AG08395 (cell line): ENCODE measurements at places on chromosomes 3 and 15.

DNA sequence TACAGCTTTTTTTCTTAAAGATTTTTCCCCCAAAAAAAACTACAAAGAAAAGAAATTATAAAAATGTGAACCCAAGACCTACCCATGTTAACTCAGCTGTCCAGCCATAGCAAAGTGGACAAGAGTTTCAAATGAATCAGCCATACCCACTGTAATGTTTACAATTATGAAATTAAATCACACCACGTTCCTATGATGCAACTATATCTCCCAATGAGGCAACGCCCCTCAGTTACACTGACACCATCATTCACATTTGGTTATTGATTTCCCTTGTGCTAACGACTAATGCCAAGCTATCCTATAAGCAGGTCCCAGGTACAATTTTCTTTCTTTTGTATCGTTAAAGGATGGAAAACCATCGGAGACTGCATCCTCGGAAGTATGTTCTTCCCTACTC lies 115.1 kb upstream of the ICE2 start:
- DNase-seq: no peak

GRCh38 chr15:38377636-38378035 lies 76.3 kb upstream of the FAM98B start:
- DNase-seq: no peak

GRCh38 chr15:85592148-85592547 lies 202.6 kb downstream of the KLHL25 start:
- DNase-seq: peak; percentile 70

DNA sequence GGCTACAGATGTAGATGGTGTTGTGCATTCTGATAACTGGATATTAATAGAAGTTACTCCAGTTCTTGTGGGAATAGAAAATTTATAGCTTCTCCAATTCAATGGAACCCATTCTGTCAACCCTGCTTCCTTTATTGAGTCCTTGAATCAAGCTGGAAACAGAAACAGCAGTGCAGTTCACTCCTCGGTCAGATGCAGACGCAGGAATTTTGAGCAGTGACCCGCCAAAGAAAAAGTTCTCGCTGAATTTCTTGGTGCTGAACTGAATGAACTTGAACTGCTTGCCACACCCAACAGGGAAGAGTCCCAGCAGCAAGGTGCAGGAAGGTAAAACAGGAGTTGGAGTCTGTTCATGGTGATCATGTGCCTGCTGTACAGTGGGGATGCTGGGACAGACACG lies 10.3 kb downstream of the HRH1 start:
- DNase-seq: no peak

GRCh38 chr3:40847551-40847992 lies 322.8 kb downstream of the ZNF621 start:
- no peak for DNase-seq

DNA sequence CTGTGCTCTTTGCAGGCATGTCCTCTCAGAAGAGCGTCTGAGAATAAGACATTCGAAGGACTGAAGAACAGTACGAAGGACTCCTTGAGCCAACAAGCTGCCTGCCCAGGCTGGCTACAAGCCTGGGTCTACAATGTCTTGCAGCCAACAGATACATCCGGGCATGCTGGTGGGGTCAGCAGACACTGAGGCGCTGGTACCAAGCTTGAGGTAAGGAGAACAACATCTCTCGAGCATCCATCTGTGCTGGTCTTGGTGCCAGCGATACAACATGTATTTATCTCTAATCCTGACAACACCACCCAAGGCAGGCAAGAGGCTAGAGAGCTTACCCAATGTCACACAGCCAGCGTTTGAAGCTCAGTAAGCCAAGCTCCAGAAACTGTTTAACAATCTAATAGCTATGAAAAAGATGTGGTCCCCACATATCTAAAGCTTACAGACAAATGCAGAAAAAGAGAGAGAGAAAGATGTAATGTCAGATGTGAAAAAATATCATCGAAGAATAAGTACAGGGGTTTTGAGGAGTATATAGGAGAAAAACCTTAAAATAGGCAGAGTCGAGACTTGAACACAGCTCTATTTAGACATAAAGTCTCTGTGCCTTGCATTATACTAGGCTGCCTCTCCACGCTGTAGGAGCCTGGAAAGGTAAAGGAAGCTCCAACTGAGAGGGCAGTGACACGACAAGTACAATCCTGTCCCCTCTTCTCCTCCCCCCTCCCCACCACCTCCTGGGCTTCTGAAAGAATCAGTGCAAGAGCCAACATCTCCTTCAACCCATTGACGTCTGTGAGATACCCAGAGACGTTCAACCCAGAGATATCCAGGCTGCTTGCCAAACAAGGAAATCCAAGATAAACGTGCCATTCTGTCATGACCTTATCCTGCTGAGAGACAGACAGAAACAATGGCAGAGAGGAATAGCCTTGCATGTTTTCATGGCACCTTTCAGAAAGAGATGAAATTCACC lies 39.4 kb downstream of the WWTR1 start:
- no peak for DNase-seq

DNA sequence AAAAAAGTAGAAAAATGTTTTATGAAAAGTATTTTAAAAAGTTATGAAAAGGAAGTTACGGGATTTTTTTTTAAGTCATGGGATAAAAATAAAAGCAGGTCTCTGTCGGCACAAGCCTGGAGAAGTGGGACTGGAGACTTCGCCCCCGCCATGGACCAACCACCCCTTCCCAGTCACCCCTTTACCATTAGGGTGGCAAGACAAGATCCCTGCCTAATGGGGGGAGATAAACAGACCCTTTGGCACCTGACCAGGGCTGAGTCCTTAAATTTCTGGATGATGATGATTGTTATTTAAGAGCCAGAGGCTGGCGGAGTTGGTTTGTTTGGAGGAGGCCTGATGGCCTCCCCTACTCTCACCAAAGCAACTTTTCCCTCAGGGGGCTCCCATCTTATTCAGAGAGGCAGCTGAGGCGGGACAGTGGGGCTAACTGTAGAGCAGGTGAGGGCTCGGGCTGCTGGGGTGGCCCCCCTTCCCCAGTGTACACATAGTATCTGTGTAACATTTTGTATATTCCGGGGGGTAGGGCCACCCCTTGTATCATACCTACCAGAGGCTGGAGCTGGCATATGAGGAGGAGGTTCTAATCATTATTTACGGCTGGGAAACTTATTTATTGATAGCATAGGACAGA lies 74.0 kb downstream of the ADAMTS7 start:
- no peak for DNase-seq

- DNase-seq: no peak
Measured at GRCh38 chr3:16536996-16537395, 23.5 kb upstream of the RFTN1 start.

DNA sequence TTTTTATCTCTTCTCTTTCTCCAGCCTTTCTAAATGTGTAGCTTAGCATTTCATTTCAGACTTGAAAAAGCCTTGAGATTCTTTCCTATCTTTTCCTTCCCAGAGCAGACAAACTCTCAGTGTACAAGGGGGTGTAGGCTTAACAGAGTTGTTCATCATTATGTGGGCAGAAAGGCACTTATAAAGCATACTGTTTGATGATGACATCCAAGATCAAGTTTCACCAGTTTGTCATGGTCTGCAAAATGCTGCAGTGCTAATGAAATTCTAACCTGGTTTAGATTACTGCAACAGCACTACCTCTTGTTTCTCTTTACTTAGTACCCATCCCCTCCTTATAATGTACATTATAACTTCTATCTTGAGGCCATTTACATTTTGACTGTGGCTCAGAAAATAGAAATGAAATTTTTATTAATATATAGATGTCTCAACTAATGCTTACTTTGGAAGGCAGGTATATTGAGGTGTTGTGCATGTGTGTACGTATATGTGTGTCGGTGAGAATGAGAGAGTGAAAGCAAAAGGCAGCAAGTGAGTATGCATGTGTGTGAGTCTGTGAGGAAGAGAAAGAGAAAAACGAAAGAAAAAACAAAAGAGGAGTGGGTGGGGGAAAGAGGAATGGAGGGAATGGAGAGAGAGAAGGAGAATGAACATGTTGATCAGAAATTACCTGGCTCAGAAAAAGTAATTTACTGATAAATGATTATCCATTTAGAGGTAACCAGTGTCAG lies 1043.6 kb downstream of the TUSC7 start:
- peak; percentile 9 for DNase-seq

GRCh38 chr3:57544181-57545125 lies at the start of gene DNAH12:
DNAH12 (minus strand) TSS chr3:57544344; CDS start chr3:57542870, 1,474 bp downstream.
- peak; percentile 9 for DNase-seq

DNA sequence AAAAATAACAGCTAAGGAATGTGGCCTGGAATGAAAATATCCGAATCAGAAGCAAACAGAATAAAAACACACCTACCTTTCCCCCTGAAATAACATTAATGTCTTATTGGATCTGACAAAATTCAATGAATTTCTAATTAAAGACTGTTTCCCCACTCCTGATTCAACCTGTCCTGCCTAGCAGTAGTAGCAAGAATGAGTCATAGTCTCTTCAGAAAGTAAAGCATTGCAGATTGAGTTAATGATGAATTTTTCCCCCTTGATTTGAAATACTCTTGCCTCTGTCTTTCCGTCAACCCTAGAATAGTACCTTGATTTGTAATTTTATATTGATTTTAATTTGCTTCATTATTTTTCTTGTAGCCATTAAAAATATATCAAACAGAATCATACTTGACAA lies 212.4 kb downstream of the CNTN4 start:
- DNase-seq: no peak

DNA sequence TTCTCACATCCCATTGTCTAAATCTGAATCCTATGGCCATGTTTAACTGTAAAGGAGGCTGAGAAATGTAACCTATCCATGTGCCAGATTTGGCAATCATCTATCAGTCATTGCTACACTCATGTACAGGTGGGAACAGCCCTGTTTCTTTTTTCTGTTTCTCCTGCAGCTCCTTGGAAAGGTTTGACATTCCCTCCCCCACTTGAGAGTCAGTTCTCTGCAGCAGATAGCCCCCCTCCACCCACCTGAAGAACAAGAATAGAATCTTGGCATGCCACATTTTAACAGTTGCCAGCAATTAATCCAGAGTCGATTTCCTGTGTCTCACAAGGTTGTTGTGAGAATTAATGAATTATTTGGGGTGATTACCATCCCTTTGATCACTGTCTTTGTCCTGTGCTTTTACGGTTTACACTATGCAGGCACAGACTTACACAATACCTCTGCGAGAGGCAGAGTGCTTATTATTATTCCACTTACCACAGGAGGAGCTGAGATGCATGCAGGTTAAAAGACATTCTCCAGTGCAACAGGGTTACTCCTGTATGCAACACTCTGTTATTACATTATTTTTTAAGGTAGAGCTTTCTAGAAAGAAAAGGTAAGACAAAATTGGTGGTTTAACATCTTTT lies 351.0 kb upstream of the THRB start:
- DNase-seq: no peak

DNA sequence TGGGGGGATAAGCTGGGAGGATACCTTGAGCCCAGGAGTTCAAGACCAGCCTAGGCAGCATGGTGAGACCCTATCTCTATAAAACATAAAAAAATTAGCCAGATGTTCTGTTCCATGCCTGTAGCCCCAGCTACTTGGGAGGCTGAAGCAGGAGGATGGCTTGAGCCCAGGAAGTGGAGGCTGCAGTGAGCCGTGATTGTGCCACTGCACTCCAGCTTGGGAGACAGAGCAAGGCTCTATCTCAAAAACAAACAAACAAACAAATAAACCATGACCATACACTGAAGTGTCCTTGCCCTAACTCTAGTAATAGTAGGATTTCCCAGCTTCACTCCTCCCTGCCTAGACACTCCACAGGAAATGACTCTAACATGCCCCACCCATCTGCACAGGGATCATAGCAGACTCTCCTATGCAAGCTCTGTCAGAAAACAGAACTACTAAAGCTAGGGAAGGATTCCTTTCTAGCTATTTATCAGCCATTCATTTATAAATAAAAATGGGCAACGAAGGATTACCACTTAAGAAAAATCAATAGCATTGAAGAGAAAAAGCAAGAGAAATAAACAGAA lies 4.6 kb downstream of the ERICH6 start:
- peak; percentile 56 for DNase-seq

DNA sequence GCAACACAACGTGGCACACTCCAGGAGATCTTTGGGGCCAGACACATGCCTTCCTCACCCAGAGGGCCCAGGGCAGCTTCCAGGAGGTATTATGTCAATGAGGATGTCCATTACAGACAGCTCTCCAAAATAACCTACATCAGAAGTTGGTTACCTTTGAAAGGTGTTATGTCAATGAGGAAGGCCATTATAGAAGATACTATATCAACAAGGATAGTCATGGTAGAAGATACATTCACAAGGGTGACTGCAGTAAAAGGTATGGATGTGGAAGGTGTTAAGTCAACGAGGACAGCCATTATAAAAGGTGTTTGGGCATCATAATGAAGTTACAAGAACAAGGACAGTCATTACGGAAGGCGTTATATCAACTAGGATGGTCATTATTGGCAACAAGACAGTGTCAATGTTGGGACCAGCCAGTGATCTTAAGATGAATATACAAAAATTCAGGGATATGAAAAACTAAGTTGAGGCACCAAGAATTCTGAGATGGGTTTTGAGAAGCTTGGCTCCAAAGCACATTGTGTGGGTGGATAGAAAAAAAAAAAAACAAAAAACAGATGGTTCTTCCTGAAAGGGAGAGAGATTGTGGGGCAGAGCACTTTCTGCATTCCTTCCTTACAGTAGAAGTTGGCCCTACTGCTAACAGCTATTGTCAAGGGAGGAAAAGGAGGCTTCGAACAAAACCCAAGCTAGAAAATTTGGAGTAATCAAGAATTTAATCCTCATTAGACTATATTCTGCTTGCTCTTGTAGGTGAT lies 11.2 kb downstream of the CDCP1 start:
- DNase-seq: peak; percentile 21

DNA sequence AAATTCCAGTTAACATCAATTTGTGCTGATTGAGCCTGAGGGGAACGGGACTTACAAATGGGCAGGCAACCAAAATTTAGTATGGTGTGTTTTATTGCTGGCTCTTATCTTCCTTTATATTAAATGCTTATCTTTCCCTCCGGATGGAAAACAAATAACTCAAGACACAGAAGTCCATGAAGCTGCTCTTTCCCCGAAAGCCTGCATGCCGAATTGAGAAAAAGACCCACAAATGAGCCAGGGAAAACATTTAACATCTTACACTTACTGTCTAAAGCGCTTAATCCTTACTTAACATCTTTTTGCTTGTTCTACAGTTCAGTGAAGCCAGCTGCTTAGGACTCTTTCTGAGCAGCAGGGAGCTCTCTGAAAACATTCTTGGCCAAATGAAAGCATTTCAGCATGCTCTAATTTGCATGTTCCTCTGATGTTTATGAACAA lies 49.5 kb downstream of the HEG1 start:
- DNase-seq: no peak

DNA sequence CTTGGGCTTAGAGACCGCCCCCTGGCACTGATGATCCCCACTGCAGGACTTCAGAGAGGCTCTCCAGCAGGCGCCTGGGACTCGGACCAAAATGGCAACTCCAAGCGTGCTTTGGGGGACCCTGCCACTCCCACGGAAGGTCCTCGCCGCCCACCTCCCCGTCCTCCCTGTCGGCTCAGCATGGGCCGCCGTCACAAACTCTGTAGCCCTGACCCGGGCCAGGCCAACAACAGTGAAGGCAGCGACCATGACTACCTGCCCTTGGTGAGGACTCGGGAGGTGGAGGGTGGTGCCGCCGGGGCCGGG lies 7.7 kb downstream of the ALG3 start:
- DNase-seq: no peak

GRCh38 chr15:63277893-63278456 lies 570 bp downstream of the APH1B start:
- no peak for DNase-seq
